ENCODE measurements at places on chromosomes 16 and 17. TPM values are rescaled to one million over a fixed set of nuclear protein-coding genes. Genes with fewer than 3 reads are reported as not detected.

Gene LRRC75A
- 5.7 TPM for total RNA-seq

Gene BAHCC1
- not detected for total RNA-seq

Gene KRT12
- not detected for total RNA-seq

Gene COPZ2
- 1.9 TPM for total RNA-seq

GRCh38 chr16:20760346-20760745 lies 3.5 kb upstream of the ACSM3 start:
- H3K27ac ChIP-seq: no peak overlapping the region
- no peak overlapping the region for H3K4me3 ChIP-seq
- H3K36me3 ChIP-seq: no peaks in the 10 kb centered on the region
- H3K4me1 ChIP-seq: peaks cover 20% of the 10 kb centered on the region

DNA sequence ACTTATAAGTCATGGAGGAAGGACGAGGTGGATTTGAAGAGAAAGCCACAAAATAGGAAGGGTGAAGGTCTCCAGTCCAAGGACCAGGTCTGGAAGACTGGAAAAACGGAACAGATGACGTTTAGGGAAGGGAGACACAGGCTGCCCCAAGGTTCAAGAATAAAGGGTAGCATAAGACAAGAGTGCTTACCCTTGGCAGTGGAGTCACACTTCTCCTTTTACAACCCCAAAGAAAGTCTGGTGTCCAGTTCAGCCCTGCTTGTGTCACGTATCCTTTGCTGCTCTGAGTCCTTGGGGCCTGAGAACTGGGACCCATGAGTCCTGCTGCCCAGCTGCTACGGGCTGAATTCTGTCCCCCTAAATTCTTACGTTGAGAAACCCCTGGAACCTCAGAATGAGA lies 13.0 kb upstream of the GGA2 start:
- DNase-seq: no peak
- no peaks in the 10 kb centered on the region for H3K27me3 ChIP-seq
- no peak overlapping the region for H3K4me3 ChIP-seq
- H3K27ac ChIP-seq: no peak overlapping the region
- H3K36me3 ChIP-seq: no peaks in the 10 kb centered on the region
- no peaks in the 10 kb centered on the region for H3K4me1 ChIP-seq

DNA sequence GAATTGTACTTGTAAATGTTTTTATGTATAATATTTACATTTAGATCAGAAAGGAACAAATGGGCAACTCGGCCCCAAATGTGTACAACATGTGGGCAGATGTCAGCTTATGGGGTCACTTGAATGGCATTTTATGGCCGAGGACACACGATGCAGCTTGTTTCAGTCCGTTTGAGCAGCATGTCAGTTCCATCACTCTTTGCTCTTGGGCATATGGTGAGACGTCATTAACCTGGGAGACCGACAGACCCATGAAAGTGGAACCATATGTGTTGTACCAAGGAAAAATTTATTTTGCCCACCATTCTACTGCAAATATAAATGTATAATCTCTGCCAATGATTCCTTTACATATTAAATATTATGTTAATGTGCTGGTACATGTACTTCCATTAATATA lies 561.9 kb upstream of the SOX9 start:
- no peak overlapping the region for H3K4me3 ChIP-seq
- H3K27me3 ChIP-seq: no peaks in the 10 kb centered on the region
- no peak for DNase-seq

- DNase-seq: no peak
- H3K4me1 ChIP-seq: no peaks in the 10 kb centered on the region
- H3K27me3 ChIP-seq: no peaks in the 10 kb centered on the region
- no peak overlapping the region for H3K4me3 ChIP-seq
- no peak overlapping the region for H3K27ac ChIP-seq
Observed at GRCh38 chr16:75997606-75998005, 271.3 kb upstream of the CPHXL start.
